ENCODE measurements at places on chromosomes 1 and 21.

- no peak for DNase-seq
These were observed 108.6 kb upstream of the USP24 start for GRCh38 chr1:55323760-55324159.

- peak; percentile 13 for DNase-seq
These were observed 871 bp downstream of the PINK1 start for GRCh38 chr1:20634065-20634593.

- no peak for DNase-seq
These were observed 497.7 kb downstream of the NPHP4 start for GRCh38 chr1:5494518-5494917.

DNA sequence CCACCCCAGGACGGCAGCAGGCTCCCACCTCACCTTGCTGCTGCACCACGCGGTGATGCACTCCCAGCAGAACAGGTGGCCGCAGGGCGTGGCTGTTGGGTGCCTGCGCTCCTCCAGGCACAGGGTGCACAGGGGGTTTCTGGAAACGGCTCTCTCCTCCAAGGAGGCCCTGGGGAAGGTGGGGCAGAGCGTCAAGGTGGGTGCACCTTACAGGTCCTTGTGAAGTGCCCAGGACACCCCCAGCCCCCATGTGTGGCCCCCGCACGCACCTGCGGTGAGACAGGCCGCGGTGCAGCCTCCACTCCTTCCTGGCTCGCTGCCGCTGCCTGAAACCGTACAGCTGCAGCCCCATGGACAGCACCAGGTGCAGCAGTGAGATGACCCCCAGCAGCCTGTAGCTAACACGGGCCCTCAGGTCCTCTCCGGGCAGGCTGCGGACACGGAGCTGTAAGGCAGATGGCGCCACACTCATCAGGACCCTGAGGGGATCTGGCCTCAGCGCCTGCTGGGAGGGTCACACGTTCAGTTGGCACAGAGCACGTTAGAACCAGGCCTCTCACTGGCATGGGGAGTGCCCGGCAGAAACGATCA is 5.8 kb downstream of the PEX10 start:
- no peak for DNase-seq

DNA sequence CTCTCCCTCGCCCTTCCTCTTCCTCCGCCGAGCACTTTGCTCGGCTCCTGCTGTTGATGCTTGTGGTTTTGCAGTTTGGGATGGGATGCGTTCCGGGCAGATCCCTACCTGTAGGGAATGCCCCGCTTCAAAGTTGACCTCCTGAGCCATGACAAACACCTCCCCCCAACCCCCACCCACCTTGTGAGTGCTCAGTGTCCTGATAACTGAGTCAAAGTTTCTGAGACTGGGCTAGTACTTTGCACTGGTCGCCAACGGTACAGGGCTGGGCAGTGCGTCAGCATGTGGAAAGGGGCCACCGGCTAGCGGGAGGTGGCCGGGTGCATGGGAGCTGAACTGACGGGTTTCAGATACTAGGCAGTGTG is 771 bp downstream of the RABGAP1L start:
- peak; percentile 13 for DNase-seq

DNA sequence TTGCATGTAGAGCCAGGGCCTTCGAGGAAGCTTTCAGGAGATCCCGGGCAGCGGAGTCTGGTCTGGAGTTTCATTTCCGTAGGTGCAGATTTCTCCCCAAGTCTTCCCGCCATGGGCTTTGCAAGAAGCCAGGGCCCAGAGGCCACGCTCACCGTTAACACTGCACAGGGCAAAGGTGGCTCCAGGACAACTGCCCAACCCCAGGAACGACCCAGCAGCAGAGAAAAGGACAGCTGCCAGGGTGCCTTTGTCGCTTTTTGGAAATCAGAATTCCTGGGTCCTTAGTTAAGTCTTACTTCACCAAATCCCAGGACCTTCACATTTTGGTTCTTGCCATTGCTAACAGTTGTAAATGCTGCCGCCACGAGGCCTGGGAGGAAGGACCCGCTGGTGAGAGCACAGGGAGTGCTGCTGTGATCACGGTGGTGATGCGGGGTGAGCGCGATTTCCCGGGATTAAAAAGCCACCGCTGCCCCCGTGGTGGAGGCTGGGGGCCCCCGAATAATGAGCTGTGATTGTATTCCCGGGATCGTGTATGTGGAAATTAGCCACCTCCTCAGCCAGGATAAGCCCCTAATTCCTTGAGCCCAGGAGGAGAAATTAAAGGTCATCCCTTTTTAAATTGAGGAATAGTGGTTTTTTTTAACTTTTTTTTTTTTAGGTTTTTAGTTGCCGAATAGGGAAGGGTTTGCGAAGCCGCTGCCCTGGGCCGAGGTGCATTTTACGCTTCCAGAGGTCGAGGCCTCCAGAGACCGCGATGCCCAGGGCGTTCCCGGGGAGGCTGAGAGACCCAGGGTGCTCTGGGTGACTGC is 8.2 kb downstream of the SIM2 start:
- DNase-seq: no peak

- no peak for DNase-seq
These were observed 243.1 kb downstream of the LTN1 start for GRCh38 chr21:28749536-28749935.

DNA sequence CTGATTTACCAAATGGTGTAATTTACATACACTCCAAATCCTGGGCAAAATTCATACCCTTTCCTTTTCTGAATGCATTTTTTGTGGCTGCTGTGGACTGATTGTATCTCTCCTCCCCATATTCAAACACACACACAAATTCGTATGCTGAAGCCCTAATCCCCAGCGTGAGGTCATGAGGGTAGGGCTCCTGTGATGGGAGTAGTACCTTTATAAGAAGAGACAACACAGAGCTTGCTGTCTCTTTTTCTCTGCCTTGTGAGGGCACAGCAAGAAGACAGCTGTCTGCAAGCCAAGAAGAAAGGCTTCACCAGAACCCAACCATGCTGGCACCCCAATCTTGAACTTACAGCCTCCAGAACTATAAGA is 24.4 kb downstream of the DUSP10 start:
- DNase-seq: no peak

DNA sequence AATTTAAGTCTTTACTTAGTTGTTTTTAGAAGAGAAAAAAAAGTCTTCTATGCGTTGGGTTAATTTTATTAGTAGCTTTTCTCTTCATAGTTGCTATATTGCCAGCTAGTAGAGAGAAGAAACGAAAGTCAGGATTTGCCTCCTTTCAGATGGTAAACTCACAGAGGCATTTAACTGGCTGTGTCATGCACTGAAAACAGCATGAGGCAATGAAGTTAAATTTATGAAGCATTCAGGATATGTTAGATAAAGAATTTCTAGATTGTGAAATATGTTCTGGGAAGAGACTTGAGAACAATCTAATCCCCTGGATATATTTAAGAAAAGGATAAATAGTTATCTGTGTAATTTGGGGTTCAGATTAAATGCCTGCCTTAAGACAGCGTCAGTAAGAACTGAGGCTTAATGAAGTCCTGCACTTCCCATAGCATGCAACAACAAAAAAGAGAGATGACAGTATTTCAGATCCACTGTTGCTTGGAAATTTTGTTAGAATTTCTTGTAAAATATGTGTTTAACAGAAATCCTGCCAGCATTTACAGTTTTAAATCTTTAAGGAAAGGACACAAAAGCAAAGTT is 1.7 kb downstream of the ANGPTL1 start:
- no peak for DNase-seq

DNA sequence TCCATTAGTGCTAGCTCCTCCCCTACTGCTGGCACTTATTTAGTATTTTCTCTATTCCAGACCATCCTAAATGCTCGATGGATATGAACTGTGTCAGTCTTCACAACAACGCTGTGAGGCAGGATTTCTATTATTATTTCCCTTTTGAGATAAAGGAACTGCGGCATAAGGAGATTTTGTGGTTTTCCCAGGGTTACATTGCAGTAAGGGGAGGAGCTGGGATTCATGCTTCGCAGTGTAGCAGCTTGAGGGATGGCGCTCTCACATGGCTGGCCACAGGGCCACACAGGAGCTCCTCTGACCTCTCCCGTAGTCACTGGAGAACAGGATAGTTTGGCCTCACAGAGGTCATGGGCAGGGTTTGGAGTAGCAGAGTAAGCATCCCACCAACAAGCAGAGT is 116.9 kb downstream of the BEND5 start:
- DNase-seq: no peak

GRCh38 chr1:20913242-20913641 is 126.1 kb upstream of the HP1BP3 start:
- no peak for DNase-seq

DNA sequence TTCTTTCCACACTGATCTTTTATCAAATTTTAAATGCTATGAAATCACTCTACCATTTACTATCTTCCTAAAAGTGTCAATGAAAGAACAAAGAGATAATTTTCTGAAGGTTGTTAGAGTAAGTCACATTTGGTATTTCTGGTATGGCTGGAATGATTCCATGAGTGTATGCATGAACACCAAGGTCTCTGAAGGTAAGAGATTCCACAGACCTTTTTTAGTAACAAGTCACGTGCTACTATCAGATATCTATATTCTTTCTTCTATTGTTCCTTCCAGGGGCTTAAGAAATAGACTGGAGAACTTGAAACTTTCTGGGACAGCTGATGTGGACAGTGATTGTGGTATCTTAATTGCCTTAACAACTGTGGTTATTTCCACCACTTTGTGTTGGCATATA is 265.0 kb downstream of the SDCCAG8 start:
- DNase-seq: no peak

GRCh38 chr1:231045286-231045685 is 5.2 kb upstream of the FAM89A start:
- DNase-seq: no peak

- peak; percentile 44 for DNase-seq
These were observed 42.1 kb upstream of the ZNF496 start for GRCh38 chr1:247373721-247374141.

DNA sequence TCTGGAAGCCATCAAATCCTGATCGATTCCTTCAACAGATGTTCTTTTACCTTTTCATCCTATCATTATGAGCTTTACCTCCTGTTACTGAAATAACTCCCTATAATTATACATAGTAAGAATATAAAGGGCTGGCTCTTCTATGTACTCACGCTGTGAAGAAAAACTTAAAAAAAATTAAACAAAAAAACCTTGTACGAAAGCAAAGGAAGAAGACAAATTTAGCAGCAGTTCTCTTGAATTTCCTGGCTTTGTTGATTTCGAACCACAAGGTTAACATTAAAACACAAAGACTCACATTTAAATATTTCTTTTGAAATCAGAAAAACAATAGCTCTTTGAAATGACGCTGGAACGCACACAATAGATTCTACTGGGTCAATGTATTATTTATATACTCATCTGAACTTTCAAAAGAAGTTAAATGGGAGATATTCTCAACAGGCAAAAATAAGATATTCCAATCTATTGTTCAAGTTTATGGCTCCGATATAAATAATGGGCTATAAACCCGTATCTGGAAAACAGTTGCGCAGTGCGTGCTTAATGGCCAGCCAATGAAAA is 13.6 kb upstream of the SPEN start:
- no peak for DNase-seq

DNA sequence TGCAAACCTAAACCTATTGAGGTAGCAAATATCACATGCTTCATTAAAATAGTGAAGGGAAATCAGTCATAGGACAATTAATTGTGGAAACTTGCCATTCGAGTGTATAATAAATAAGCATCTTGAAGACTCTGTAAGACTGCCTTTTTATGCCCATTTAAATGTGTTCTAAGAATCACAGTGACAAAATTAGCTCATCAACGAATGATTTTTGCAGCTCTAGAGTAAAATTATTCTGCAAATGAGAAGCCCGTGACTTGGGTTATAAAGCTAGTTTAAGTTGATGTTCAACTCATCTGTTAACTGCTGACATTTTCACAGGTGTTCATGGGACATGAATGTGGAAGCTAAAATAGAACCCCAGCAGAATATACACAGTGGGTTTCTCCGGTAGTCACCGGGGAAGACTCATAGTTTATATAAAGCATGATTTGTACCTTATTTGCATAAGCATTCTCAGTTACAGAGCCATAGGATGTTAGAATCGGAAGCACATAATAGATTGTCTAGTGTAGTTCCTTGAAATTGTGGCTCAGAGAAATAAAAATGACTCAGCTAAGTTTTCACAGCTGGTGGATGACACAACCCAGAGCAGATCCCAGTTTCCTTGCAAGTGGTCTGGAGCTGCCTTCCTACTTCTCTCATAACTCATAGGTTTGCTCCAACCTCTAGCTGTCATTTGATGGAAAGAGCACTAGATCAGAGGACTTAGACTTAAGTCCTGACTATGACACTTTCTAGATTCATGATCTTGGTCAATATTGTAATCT is 107.3 kb downstream of the UCHL5 start:
- no peak for DNase-seq

DNA sequence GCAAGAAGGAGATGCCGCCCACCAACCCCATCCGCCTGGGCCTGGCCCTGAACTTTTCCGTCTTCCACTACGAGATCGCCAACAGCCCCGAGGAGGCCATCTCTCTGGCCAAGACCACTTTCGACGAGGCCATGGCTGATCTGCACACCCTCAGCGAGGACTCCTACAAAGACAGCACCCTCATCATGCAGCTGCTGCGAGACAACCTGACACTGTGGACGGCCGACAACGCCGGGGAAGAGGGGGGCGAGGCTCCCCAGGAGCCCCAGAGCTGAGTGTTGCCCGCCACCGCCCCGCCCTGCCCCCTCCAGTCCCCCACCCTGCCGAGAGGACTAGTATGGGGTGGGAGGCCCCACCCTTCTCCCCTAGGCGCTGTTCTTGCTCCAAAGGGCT is 732 bp downstream of the SFN start:
- no peak for DNase-seq

GRCh38 chr1:172801771-172802322 is 142.9 kb downstream of the FASLG start:
- no peak for DNase-seq

- no peak for DNase-seq
These were observed 126.7 kb upstream of the KRTAP19-8 start for GRCh38 chr21:31164713-31165694.

GRCh38 chr1:113046569-113046968 is 26.4 kb upstream of the LRIG2 start:
- no peak for DNase-seq

DNA sequence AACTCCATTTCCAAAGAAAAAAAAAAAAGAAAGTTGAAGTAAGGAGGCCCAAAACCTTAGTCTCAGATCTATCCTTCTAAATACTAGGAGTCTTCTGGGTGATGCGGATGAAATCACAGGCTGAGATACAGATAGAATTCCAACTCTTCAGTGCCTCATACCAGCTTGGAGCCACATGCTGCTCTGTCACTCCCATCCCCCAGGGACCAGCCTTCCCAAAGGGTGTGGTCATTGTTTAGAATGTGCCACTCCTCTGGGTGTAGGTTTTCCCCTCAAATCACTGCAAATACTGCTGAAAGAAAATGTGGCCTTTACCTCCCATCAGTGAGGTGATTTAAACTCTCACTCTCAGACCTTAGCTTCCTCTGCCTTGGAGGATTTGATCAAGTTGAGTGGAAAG is 112.9 kb downstream of the CDC7 start:
- no peak for DNase-seq

Measured in activated T-helper 2 cell treated with anti-CD3 and anti-CD28 coated beads, Interferon-gamma antibody, Interleukin-2, Interleukin-4, amounts not matched to agents 10 μg/mL and 5 μg/mL and 100 μg/mL, durations not matched to agents 14 hours and 24 hours and 36 hours (primary cell).